ENCODE measurements at places on chromosomes 2 and 18.

- no peak for DNase-seq
Measured at GRCh38 chr2:163657281-163657656, 78.5 kb downstream of the FIGN start.

DNA sequence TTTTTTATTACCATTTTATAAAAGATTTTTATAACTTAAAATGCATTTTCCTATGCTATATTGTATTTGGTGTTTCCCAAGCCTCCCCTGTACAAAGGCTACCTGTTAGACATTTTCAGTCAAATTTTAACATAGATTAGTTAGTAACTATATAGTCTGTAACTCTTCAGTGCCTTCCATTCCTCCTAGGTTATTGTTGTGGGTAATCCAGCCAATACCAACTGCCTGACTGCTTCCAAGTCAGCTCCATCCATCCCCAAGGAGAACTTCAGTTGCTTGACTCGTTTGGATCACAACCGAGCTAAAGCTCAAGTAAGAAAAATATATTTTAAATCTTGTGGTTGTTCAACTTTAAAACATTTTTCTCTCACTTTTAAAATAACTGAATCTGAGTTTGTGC is 10.2 kb downstream of the MDH1 start:
- DNase-seq: no peak

GRCh38 chr2:119306196-119306590 is 60.4 kb downstream of the C2orf76 start:
- no peak for DNase-seq

DNA sequence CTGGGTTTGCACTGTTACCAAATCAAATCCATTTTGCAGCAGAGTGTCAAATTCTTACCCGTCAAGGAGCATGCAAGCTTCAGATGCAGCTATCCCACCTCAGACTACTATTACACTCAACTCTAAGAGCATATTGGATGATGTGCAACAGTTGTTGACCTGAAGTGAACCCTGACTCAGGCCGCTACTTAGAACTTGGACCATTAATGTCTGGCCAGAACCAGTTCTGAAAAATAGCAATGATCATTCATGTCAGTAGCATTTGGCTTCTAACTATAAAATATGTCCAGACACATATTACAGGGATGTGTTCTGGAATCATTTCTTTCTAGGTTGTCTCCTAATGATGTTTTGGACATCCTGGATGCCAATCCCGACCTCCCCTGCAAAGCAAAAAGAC is 135.5 kb upstream of the PKDCC start:
- no peak for DNase-seq

DNA sequence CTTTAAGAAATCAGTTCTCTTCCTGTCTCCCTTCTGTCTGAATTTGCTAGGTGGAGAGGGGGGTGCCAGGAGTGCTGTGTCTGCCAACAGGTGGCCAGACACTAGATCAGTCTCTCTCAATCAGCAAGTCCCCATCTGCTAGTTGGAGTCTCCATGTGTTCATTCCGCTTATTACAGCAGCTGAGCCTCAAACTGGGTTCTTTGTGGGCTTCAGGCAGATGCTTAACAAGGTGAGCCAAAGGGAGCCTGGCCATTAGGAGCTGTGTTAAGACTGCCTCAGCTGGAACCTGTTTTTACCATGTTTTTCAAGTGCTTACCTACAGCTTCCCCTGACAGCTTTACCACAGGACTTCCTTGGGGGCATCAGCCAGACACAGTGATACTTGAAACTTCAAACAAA is 401.9 kb downstream of the LRP1B start:
- no peak for DNase-seq

- DNase-seq: no peak
Measured at GRCh38 chr18:79136742-79137141, 67.5 kb downstream of the ATP9B start.

- no peak for DNase-seq
Measured at GRCh38 chr2:111105926-111106325, 14.8 kb upstream of the BCL2L11 start.

DNA sequence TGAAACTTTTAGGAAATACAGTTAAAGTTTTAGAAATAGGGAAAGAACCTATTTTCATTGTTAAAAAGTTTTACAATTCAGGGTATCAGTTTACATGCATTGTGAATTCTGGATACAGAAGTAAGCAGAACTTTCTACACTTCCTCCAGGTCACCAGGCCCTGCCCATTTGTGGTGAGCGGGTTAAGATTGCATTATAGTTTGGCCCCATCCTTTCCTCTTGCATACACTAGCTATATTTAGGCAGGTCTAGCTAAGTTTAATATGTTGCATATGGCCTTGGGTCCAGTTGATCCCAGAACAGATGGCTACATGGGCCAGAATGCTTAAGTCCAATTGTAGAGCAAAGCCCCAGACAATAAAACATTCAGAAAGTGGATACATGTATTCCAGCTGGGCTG is 4.8 kb downstream of the VWA3B start:
- no peak for DNase-seq

- no peak for DNase-seq
Measured at GRCh38 chr18:54878159-54878622, 49.9 kb downstream of the RAB27B start.

GRCh38 chr2:241469746-241470145 is 38.6 kb downstream of the STK25 start:
- DNase-seq: no peak

GRCh38 chr2:101961338-101962191 is 30.2 kb upstream of the IL1R2 start:
- no peak for DNase-seq

GRCh38 chr2:118940486-118941120 is 1.4 kb upstream of the MARCO start:
- no peak for DNase-seq

Measured in stimulated activated CD4-positive, alpha-beta T cell treated with anti-CD3 and anti-CD28 coated beads, Interleukin-1b, Interleukin-23, amount 100 ng/mL, for 4 hours (primary cell).